ENCODE measurements at places on chromosomes 1 and 21.
A peak's percentile ranks its signal among the peaks of the same experiment; 100 is the strongest.

GRCh38 chr1:183879966-183880365, 75.0 kb downstream of the RGL1 start:
- DNase-seq = no peak

DNA sequence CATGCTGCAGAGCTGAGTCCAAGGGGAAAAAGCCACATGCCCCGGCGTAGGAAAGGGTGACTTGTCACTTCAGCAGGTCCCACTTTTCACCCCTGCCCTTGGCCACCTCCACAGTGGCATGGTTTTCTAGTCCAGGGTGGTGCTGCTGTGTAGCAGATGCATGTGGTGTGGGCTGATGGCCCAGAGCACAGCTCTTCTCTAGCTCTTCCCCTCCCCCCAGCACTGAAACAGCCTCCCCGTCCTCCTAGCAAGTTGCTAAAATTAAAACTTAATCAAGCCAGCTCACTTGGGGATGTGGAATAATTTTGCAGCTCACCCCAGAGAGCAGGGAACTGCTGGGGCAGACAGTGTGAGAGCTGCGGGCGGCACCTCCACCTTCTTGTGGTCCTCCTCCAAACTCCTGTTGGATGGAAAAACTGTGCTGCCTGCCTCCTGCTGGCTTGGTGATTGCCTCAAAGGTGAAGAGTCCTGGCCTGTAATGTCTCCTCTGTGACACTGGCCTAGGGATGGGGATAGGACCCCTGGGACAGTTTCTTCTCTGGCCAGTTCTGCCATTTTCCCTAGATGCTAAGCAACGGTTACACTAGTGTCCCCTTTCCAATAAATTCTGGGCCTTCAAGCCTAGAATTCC, 91.6 kb downstream of the RNF220 start:
- no peak for DNase-seq

- no peak for DNase-seq
Observed at GRCh38 chr21:36471254-36471723, 8.6 kb downstream of the CLDN14 start.

DNA sequence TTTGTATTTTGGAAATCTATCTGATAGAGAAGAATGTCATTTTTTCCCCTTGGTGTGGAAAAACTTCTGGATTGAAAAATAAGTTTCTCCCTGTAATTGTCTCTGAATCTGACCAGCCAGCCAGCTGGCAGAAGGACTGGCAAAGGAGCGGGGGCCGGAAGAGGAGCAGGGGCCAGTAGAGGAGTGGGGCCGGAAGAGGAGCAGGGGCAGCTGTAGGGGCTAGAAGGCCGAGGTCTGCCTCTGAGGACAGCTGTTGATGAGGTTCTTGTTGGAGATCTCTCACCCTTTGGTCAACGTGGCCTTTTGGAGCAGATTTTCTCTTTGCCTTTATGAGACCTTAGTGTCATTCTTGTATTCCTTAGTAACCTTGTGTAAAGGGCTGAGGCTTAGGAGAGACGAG, 121.8 kb downstream of the GALNT2 start:
- DNase-seq = no peak

GRCh38 chr1:233440951-233441401, 113.5 kb downstream of the MAP3K21 start:
- no peak for DNase-seq

GRCh38 chr1:37479255-37480124, 5.1 kb downstream of the ZC3H12A start:
- peak; percentile 88 for DNase-seq

DNA sequence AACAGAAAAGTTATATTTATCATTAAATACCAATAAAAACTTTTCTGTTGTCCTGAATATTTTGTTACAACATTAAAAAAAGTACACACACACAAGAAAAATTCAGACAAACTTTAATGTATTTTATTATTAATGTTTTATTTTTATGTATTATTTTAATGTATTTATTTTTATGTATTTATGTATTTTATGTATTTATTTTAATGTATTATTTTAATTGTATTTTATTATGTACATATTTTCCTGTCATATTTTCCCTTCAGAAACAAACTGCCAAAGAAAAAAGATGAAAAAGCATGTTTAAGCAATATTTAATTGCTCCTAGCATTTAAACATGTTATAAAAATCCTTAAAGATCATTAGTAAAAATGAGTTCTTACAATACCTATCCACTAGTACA, 222.1 kb downstream of the RERE start:
- DNase-seq = no peak

Data from stimulated activated CD4-positive, alpha-beta T cell treated with anti-CD3 and anti-CD28 coated beads, Interleukin-12 subunit alpha, Interleukin-12 subunit beta, amount 100 ng/mL, for 4 hours (primary cell).